ENCODE measurements at places on chromosomes 4 and X.

DNA sequence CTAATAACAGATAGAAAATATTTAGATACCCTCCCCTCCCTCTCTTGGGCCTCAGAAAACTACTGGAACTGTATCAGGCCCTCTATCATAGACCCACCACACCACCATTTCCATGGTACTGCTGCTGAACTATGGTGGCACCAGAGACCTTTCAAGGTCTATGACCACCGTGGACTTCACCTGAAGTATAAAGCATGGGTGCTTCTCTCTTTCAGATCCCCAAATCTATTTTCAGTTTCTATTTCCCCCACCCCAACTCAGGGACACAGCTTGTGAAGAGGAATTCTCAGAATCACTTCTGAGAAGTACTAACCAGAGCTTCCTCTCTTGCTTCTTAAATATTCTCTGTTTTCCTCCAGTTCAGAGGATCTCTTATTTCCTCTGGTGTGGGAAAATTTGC, 840.8 kb upstream of the HTR2C start:
- DNase-seq: no peak

GRCh38 chrX:71111141-71111843, at the start of gene IL2RG:
IL2RG (minus strand) TSS chrX:71111577; CDS start chrX:71111539, 38 bp downstream.
- DNase-seq: no peak

DNA sequence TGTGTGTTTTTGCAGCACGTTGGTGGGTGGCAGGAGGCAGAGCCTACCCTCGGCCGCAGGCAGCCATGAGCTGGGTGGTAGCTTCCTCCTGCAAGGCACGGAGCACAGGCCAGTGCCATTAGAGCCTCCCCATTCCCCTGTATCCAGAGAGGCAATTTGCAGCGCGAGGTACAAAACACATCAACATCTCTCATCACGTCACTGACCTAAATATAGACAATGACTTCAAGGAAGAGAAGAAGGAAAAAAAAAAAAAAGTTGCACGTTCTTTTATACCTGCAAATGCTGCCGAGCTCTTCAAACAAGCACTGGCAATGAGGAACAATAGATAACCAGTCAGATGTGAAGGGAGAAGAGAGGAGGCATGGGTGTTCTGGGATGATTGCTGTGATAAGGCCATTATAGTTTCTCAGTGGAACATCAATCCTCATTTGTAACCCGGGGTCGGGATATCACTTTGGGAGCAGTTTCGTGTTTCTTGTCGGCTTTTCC, 159.9 kb downstream of the MGST2 start:
- DNase-seq: no peak

DNA sequence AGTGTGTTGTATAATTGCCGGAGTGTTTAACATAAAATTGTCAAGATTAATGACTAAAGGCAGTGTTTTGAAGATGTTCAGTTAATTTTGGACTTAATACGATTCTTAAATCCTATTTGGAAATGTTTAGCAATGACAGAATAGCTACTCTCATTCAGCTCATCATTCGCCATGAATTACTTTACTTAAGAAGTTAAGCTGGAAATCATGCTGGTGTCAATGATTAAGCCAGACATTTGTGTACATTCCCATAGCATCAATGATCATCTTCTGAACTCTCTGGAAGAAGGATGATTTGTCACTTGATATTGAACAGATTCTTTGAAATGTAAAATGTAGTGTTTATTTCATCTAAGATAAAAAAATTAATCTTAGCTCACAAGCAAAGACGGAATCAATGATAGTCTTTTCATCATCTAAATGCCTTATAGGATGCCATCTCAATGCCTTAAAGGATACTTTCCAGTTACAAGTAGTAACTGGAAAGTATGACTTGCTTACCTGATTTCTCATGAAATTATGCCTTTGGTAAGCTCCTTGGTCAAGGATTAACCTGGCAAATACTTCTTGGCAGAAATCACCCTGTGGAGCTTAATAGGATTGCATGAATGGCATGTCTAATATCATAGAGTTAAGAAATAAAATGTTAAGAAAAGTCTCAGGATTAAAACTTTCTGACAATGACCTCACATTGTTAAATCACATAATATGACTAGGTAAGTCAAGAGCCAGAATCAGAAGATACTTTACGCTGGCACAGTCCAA, 515.5 kb upstream of the AGA start:
- no peak for DNase-seq

- DNase-seq: no peak
Observed at GRCh38 chr4:77376788-77377460, 219.9 kb downstream of the CCNG2 start.

DNA sequence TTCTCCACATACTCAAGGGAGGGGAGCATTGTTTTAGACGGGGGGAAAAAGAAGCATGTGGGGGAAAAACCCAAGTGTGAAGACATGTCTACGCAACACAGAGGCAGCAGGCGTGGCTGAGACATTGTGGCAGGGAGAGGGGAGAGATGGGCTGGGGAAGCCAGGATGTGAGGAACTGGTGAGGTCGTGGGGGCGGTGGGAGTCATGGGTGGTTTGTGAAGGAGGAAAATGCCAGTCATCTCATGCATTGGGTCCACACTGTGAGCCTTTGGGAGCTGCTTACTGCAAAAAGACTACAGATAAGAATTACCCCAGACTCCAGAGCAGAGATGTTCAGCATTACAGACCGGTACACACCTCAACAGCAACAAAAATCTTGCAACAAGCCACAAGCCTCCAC, 2.1 kb downstream of the JAKMIP1 start:
- no peak for DNase-seq

DNA sequence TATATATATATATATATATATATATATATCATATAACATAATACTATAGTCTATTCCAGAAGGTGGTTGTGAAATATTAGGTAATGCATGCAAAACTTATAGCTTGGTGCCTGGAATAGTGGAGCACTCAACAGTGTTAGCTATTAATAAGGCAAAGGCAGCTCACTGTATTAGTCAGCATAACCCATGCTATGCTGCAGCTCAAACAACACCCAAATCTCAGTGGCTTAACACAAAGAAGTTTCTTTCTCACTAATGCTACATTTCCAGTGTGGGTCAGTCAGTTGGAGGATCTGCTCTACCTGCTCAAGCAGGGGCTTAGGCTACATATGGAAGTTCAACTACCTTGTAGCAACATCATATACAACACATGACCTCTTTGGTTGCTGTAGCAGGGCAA, 5.2 kb upstream of the RPGR start:
- DNase-seq: no peak

GRCh38 chr4:140271553-140271952, 101.9 kb upstream of the SCOC start:
- no peak for DNase-seq

DNA sequence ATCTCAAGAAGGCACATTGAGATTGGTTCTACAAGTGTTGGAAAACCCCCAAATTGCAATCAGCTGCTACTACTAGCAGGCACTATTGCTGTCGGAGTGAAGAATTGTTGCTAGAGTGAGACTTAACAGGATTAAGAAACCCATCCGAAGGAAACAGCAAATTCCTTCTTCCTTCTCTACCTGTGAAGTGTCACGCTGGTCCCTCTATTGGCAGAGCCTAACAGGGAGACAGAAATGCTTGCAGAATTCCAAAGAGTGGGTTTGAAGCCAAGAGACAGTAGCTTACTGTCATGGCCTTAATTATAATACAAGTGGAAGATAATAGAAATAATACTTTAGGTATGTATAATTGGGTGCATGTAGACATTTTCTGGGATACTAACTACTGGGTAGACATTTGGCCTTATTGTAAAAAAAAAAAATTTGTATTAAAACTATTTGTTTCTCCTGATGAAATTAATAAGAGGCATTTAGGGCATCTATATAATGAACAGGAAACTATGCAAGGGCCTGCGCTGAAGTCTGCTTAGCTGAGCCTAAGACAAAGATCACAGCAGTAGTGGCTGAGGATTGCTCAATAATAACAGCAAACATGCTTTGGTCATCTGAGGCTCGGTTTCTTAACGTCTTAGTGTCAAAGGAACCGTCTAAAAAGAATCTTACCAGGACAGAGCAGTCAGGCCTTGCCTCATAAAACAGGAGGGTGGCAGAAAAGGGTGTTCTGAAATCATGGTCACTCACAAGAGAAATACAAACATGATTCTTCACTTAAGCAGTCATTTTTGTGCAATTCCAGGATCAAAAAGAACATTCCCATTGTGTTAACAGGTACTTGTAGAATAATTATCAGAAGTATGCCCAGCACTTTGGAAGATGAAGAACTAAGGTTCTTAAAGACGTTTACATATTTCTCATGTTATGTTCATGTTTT, 40.8 kb downstream of the FAM241A start:
- DNase-seq: no peak

Measured in astrocyte of the cerebellum (primary cell).